Fibroblast of skin of left quadriceps (primary cell): ENCODE measurements at places on chromosomes 4 and X.

DNA sequence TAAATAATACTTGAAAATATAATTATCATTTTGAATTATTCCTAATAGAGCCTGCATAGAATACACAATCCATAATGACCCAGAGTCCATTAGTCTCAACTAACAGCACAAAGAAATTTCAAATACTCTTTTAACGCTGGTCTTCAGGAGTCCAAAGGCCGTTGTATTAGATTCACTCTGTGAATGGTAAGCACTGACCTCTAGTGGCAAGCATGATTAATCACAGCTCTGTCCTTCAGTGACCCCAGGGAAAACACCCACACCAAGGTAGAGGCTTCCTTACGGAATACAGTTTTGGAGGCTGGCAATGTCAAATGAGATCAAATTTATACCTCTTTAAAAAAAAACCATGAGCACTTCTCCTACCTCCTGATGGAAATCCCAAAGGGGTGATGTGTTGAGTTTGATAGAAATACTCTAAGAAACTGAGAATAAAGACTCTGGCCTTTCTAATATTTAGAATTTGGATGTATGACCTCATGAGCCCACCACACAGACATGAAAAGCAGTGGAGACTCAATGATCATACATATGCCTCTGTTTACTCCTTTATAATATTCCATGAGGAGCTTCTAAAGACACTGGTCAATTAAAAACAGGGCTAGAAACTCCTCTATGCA lies 147.2 kb upstream of the DKK2 start:
- peak; percentile 36 for DNase-seq

- no peak for DNase-seq
Measured at GRCh38 chr4:173538909-173539445, 8.9 kb upstream of the HAND2 start.

DNA sequence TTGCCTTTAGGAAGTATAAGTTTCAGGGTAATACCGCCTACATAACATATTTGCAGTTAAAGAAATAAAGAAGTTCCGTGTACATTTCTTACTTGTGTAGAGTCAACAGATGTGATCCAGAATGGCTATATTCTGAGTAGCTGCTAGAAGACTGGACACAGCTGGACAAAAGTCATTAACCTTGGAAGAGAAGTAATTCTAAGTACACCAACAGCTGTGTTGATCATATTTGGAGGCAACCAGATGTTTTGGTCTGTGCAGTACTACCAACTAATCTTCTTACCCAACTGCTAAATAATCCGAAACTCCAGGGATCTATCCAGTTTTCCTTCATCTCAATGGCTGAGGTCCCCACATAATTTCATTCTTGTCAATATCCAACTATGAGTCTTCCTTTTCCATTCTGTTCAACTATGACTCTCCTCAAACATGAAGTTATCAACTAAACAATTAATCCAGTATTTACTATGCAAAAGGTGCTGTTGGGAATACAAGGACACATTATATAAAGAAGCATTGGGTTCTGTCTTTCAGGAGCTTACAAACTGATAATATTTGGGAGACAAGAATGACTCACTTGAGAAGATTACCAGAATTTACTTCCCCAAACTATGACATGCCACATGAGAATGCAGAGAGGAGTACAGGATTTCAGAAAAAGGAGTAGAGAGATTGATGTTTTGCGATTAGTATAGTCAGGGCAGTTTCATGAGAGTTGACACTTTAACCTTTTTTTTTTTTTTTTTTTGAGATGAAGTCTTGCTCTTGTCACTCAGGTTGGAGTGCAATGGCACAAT lies 78.2 kb downstream of the COL4A6 start:
- DNase-seq = no peak

GRCh38 chrX:3256868-3257267 lies 89.6 kb downstream of the MXRA5 start:
- DNase-seq = no peak

GRCh38 chr4:44725166-44725565 lies 1.2 kb downstream of the GNPDA2 start:
- DNase-seq = no peak

DNA sequence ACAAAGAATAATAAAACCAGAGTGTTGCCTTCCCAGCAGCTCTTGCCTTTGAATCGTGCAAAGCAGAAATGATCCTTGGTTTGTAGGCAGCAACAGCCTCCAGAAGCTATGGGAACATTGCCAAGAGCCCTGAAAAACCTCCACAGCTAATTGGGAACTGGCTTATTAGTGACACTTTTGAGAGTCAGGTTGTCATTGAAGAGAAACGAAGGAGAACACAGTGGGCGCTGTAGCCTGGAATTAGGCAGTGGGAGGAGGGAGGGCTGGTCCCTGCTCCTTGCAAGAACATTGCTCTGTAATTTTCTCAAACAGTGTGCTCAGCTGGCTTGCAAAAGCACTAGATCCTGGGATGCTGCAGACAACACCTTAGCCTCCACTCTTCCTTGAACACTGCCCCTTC lies 331.5 kb upstream of the EMCN start:
- DNase-seq = no peak

GRCh38 chr4:74412225-74412624 lies 32.7 kb upstream of the AREG start:
- no peak for DNase-seq

DNA sequence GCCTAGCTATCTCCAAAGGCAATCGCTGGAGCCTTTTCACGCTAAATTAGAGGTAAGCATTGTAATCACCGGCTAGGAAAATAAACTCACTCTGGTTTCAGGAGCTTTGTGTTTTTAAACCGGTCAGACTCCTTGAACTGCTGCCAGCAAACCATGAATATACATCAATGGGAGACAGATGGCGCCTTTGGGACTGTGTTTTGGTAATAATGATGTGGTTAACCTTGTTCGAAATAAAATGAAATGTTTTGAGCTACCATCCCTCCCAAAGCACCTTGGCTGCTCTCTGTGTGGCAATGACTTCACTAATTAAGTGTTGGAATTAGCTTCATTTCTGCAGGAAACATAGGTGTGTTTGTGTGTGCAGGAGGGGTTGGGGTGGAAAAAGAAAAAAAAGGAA lies 65.3 kb downstream of the CLNK start:
- no peak for DNase-seq

GRCh38 chrX:133968109-133968508 lies 17.3 kb downstream of the GPC3 start:
- DNase-seq = no peak

GRCh38 chr4:124945422-124945821 lies 232.9 kb upstream of the ANKRD50 start:
- no peak for DNase-seq

DNA sequence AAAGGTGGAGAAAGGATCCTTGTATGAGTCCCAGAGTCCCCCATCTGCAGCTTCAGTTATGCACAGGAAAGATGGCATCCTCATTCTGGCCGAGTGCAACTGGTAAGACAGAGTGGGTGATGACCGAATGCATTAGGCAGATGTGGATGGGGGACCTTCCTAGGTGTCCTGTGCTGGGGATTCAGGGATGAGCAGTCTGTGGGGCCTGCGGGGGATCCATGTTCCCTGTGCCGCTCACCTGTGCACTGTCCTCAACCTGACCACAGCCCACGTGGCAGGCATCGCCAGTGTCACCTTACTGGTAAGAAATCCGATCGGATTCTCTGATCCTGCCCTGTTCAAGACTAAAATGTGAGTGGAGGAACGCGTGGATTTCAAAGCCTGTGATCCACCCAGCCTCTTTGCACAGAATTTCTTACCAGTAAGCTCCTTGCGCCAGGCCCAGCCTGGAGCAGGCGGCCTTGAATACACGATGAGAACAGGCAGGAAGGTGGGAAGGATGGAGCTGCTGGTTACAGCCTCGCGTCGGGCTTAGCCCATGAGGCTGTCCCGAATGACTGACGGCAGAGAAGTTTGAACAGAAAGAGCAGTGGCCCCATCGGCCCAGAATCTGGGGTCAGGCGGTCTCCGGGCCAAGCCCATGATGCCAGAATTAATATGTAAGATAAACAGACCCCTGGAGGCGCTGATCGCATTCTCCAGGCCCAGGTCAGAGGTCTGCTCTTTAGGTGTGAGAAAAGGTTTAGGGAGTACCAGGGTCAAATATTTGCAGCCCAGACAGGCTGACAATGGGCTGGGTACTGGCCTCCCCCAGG lies 56.5 kb downstream of the CPZ start:
- DNase-seq = no peak

- DNase-seq = no peak
Measured at GRCh38 chrX:118025226-118025625, 91.4 kb downstream of the KLHL13 start.

DNA sequence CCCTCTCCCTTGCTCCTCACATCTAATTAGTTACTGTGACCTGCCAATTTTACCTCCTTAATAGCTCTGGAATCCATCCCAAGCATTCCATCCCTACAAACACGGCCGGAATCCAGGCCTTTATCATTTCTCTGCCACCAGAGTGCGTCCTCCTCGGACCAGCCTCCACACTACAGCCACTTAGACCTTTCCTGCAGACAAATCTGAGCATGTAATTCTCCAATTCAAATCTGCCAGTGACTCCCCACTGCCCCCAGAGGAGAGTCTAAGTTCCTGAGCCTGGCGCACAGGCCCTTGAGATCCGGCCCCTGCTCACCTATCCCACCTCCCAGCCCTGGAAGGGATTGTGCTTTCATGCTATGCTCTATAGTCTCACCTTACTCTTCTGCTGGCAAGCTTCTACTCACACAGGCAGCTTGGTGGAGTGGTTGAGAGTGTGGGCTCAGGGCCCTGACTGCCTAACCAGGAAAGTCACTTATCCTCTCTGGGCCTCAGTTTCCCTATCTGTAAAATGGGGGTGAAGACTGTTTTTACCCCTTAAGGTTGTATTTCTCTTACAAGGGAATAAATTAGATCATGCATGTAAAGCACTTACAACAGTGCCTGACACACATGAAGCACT lies 31.2 kb downstream of the PJA1 start:
- DNase-seq = no peak

GRCh38 chr4:115159141-115159540 lies 45.7 kb upstream of the NDST4 start:
- DNase-seq = no peak

DNA sequence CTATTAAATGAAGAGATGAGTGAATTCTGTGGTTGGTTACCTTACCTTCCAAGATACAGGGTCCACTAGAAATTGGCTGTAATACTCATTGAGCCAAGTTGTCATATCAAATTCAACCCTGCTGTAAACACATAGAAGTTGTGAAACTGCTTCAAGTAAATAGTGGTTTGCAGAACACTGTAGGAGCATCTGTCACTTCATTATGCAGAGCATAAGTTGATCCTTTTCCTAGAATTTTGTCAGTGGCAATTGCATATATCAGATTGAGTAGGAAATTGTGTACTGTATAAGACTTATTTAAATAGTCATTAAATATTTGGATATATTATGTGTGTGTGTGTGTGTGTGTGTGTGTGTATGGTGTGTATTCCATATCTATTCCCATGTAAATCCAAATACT lies 8.8 kb upstream of the XK start:
- no peak for DNase-seq

DNA sequence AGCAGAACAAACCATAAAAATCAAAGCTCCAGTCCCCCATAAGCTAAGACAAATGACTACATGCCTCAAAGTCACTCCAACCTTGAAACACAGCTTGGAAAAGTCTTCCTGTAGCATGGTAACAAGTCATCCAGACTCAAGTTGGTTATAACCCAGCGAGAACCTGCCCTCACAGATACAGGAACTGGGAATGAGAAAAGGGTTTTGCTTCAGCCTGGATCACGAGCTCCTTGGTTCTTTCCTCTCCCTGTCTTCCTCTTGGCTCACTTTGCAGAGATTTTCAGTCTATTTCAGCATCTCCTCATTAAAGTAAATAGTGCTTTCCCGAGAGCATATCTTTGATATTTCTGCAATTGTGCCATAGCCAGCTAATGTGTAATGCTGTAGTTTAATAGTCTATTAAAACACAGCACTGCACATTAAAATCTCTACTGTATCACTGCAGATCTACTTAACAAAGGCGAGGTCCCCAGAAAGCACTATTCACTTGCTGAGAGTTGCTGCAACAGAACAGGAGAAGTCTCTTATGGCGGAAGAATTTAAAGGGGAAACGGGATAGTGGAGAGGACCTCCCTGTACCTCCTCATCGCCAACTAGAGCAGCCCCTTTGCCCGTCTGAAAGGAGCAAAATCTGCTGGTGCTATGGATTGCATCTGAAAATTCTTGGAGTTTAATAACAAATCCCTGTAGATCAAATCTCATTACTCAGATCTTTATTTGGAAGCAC lies 249.3 kb upstream of the GATB start:
- DNase-seq = no peak

DNA sequence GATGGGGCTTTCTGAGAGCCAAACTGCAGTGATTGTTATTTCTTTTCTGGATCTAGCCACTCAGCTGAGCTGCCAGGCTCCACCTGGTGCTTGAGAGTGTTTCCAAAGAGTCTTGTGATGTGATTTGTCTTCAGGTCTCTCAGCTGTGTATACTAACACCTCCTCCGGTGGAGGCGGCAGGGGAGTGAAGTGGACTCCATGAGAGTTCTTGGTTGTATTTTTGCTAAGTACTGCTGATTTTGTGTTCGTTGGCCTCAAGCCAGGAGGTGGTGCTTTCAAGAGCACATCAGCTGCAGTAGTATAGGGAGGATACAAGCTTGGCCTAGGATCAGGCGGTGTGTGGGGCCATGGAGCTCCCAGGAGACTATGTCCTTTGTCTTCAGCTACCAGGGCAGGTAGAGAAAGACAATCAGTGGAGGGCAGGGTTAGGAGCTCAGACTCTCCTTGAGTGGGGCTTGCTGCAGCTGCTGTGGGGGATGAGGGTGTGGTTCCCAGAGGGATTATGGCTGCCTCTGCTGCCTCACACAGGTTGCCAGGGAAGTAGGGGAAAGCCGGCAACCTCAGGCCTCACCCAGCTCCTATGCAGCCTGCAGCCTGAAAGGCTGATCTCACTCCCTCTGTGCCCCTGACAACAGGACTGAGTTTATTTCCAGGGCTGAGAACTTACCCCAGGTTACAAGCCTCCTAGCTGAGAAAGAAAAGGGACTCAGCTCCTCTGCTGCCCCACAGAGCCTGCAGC lies 62.4 kb downstream of the NPFFR2 start:
- no peak for DNase-seq

GRCh38 chrX:119093991-119094735 lies 21.4 kb downstream of the CT47C1 start:
- DNase-seq = peak; percentile 2

GRCh38 chr4:7971159-7971631 lies 31.5 kb upstream of the AFAP1 start:
- no peak for DNase-seq

DNA sequence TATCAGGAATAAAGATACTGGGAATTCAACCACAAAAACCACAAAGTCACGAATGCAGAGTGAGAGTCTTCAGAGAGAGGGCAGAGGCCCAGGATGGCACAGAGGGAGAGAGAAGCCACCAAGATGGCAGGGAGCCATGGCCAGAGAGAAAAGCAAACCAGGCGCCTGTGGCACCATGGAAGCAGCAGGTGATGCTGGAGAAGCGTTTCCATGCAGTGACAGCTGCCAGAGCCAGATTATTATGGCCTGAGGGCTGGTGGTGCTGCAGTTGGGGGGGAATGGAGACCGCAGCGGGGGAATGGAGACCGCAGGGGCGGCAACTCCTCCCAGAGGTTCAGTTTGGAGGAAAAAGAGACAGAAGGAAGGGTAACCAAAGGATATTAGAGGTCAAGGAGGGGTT lies 5.8 kb downstream of the TAFAZZIN start:
- DNase-seq = no peak

- no peak for DNase-seq
Measured at GRCh38 chrX:133085785-133086184, 11.1 kb downstream of the USP26 start.

GRCh38 chr4:21012851-21013331 lies 312.6 kb downstream of the PACRGL start:
- DNase-seq = no peak
